ENCODE measurements at places on chromosomes 7 and 10. TPM values are rescaled to one million over a fixed set of nuclear protein-coding genes. Genes with fewer than 3 reads are reported as not detected.

Gene ABCF2
- polyA plus RNA-seq: 17.4 TPM

Gene AHCYL2
- 18.9 TPM for polyA plus RNA-seq

Gene MOGAT3
- polyA plus RNA-seq: not detected

DNA sequence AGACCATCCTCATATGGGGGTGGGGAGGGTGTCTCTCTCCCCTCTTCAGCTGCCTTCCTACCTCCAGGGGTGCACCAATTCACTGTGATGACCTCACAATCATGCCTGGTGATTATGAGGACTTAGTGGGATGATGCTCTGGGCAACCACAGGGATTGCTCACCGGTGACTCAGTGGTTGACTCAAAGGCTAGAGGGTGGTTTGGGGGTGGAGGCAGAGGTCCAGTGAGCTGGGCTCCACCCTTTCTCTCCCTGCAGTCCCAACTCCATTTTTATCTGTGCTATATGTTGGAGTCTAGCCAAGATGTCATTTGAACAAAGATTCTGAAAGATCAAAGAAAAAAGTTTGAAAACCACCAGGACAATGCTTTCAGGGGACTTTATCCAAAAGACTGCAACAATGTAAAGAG lies 286.9 kb downstream of the KCNMA1 start:
- DNase-seq: no peak

GRCh38 chr7:93890041-93890463 lies 501 bp downstream of the TFPI2 start:
- DNase-seq: no peak

- no peak for DNase-seq
These were observed 79.3 kb downstream of the OAT start for GRCh38 chr10:124339119-124340032.

GRCh38 chr7:99740573-99741440 lies 5.8 kb upstream of the CYP3A7 start:
- DNase-seq: no peak

- no peak for DNase-seq
These were observed 351.3 kb downstream of the CRPPA start for GRCh38 chr7:16069998-16070397.

- DNase-seq: no peak
These were observed 73.7 kb downstream of the INPP5A start for GRCh38 chr10:132611026-132611910.
